ENCODE measurements at places on chromosomes 7 and 10.

- DNase-seq = no peak
Measured at GRCh38 chr7:124032369-124033094, at the start of gene TMEM229A. Gene TMEM229A (minus strand): TSS chr7:124033067. CDS start chr7:124033003, 64 bp downstream.

- DNase-seq = no peak
Measured at GRCh38 chr7:147523056-147523455, 1067.5 kb upstream of the C7orf33 start.

- no peak for DNase-seq
Measured at GRCh38 chr10:126551202-126551601, 119.3 kb downstream of the C10orf90 start.

DNA sequence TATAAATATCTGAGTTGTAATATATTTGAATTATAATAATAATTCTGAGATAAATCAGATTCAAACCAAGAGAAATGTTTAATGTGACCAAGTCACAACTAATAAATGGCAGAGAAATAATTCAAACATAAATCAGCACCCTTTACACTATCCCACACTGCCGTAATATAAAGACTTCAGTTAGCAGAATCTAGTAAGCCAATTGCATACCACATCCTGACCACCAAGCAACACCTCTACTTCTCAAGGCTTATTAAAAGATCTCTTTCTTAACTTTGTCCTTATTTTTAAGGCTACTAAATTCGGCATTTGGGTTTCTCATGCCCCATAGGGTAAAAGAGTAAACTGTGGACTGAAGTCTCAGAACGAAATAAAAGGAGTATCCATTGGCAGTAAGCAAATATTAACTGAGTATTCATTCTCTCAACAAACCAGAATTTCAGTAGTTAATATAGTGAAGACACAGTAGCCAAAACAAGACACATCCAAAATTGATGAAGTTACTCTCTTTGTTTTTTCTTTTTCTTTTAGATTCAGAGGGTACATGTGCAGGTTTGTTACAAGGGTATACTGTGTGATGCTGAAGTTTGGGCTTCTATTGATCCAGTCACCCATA, 14.8 kb downstream of the ACBD5 start:
- no peak for DNase-seq

DNA sequence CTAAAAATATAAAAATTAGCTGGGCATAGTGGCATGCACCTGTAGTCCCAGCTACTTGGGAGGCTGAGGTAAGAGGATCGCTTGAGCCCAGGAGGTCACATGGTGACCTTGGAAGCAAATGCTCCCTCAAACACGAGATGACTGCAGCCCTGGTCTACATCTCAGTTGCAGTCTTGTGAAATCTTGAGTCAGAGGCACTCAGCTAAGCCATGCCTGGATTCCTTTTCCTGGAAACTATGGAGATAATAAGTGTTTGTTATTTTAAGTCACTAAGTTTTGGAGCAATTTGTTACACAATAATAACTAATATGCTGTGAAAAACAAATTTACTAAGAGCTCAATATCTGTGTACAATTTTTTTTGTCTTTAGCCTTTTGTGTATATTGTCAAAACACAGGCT, 284.3 kb upstream of the KAT6B start:
- DNase-seq = no peak

- DNase-seq = no peak
Measured at GRCh38 chr10:12387561-12388210, 38.3 kb downstream of the CAMK1D start.

GRCh38 chr10:26863351-26864076, 2.8 kb upstream of the ABI1 start:
- no peak for DNase-seq

DNA sequence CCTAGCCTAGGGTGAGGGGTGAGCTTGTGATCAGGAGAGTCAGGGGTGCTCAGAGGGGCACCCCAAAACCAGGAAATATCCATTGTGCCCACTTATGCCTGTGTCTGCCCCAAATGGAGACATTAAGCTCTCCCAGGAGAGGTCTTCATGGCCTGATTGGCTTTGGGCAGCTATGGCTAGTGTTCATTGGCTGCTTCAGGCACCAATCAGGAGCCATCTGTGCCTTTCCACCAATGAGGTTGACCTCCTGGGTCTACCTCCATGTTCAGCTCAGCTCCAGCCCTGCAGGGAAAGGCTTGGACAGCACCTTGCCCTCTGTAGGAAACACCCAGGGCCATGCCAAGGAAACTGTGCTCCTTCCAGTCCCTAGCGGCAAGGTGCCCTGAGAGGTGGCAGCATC, 23.9 kb upstream of the HSPB1 start:
- no peak for DNase-seq

DNA sequence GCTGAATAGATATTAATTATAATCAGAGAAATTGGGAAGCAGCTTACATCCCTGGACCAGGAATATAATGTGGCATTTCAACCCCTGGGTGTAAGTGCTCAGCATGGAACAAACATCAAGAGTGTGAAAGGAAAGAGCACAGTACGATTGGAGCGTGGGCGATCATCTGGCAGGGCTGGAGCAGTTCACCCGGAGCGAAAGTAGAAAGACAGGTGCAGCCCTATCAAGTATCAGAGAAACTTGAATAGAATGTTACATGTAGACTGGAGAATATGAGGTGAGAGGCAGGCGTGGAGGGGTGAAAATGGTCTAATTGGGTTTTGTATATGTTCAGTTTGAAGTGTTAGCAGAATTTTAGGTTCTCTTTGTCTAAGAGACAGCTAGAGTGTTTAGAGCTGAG, 303.0 kb downstream of the MDFIC start:
- DNase-seq = no peak

DNA sequence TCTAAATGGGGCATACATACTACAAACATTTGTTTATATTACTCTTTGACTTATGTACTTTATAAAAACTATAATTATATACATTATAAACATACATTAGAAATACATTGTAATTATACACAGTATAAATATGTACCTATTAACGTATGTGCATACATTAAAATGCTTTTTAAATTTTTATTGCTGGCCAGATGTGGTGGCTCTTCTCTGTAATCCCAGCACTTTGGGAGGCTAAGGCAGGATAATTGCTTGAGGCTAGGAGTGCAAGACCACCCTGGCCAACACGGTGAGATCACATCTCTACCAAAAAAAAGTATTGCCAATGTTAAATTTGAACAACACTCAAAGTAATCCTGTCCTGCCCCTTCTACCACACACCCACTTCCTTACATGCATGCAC, 1037.0 kb downstream of the GRM8 start:
- DNase-seq = no peak

- DNase-seq = no peak
Measured at GRCh38 chr7:128841921-128842673, 11.9 kb downstream of the FLNC start.

DNA sequence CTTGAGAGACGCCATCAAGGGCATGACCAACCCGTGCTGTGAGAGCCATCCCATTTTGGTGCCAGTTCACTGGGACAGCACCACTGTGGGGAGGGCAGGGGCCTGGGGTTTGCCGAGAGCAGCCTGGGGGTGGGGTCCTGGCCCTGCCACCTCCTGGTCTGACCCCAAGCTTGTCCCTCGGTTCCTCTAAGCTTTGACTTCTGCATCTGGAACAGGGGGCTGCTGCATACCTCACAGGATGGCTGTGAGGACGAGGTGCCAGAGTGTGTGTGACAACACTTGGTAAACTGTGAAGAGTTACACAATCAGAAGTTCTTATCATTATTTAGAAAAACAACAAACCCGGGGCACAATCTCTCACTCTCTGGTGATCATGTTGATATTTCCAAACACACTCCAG, 89.9 kb downstream of the CRTAC1 start:
- DNase-seq = no peak

- DNase-seq = no peak
Measured at GRCh38 chr7:143372070-143372469, 9.1 kb upstream of the ZYX start.

- DNase-seq = no peak
Measured at GRCh38 chr10:100122780-100123179, 41.1 kb upstream of the CPN1 start.

DNA sequence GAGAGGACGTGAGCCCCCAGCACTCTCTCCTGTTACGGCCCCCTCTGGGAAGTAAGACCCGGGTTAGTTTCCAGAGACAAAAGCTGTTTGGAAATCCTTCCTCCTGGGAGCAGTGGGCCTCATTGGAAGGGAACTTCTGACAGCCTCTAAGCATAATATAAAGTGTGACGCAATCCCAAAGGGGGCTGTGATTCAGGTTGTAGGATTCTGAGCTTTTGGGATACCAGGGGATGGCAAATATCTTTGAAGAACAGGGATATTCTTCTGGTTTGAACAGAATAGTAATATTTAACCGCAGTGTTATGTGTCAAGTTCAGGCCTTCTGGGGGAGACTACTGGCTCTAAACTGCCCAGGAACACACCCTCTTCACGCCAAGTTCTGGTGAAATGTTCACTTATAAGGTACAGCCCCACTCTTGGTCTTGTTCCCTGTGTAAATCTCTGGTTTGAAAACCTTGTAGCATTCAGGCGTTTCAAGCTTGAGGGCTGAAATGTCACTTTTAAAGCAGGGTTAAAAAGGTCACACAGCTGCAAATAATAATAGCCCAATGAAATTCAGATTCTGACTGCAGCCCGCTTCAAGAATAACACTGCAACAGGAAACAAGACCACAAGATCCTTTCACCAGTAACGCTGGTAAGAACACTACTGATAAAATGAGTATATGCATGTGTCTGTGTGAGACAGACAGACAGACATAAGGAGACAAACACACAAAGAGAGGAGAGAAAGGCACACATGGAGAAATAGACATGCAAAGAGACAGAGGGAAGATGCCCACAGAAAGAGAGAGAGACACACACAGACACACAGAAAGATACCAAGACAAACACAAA, 69.0 kb downstream of the CREB5 start:
- no peak for DNase-seq

- no peak for DNase-seq
Measured at GRCh38 chr10:44992070-44992731, 8.5 kb upstream of the ZNF22 start.

DNA sequence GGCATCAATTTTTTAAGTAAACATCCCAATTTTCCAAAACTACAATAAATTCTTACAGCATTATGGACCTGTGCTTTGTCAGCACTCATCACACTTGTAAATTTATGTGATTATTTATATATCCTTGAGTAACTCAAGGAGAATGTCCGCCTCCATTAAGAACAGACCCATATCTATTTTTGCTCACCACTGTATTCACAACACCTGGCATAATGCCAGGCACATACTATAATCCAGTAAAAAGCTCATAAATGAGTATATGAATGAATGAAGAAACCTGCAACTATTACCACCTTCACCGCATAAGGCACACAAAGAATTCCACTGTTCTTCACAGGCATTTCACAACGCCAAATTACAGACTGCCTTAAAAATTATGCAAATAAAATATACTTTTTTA, 46.9 kb downstream of the MINDY3 start:
- no peak for DNase-seq

GRCh38 chr7:51113560-51113959, 203.0 kb downstream of the COBL start:
- no peak for DNase-seq

DNA sequence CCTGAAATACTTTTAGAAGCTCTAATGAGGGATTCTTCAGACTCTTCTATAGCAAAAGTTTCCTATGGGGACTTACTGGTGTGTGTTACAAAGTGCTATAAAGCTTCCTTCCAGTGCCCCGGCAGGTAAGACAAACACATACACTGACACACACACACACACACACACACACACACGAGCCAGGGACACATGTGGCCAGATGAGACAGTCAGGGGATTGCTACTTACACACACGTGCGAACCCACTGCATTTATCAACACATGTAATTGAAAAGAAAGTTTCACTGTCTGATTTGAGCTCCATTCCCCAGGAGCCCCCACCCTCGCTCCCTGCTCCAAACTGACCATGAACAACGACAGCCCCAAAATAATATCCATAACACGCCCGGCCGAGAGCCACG, 119.8 kb downstream of the PRPF18 start:
- no peak for DNase-seq

DNA sequence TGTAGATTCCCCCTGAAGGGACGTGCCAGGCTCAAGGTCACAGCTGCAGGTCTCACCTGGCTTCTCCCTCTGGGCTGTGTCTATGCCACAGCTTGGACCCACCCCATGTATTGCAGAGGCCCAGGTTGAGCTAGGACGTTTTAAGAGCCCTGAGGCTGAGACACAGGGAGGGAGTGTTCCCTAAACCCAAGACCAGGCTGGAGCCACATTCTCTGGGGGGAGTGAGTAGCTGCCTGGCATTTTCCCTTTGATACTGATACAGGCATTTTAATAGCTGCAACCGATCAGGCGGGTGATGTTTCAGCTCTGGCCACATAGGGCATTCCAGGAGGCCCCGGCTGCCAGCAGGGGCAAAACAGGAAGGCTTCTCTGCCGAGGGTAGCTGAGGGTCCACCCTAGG, 13.4 kb downstream of the COL13A1 start:
- no peak for DNase-seq

DNA sequence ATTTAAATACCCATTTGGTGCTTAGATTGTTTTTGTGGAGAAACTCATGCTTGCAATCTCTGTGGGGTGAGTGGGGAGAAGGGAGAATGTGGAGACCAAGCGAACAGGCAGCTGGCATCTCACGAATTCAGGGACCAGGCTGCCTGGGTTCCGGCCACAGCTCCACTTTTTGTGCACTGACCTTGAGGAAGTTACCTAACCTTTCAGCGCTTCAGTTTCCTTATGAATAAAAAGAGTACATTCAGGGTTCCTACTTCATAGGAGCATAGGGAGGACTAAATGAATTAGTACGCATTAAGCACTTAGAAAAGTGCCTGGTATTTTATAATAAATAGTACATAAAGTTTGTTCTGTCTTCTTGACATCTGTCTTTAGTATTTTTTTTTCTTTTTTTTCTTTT, 72.5 kb downstream of the PRTFDC1 start:
- DNase-seq = no peak

- no peak for DNase-seq
Measured at GRCh38 chr7:114345494-114345893, 69.1 kb upstream of the FOXP2 start.

DNA sequence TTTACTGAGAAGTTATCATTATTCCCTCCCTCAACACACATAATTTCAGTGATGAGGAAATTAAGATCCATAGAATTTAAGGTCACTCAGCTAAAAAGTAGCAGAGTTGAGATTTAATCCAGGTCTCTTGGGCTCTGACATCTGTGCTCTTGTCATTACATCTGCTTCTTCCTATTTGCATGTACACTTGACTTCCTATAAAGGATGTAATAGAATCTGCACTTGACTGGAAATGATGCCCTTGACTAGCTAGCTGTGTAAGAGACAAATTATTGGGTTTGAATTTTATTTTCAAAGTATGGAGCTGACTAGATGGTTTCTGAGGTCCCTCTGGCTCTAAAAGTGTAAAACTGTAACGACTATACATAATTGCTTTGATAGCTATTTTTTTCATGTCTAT, 59.5 kb downstream of the AGK start:
- DNase-seq = no peak

GRCh38 chr10:132514821-132515520, 22.6 kb upstream of the INPP5A start:
- DNase-seq = no peak

DNA sequence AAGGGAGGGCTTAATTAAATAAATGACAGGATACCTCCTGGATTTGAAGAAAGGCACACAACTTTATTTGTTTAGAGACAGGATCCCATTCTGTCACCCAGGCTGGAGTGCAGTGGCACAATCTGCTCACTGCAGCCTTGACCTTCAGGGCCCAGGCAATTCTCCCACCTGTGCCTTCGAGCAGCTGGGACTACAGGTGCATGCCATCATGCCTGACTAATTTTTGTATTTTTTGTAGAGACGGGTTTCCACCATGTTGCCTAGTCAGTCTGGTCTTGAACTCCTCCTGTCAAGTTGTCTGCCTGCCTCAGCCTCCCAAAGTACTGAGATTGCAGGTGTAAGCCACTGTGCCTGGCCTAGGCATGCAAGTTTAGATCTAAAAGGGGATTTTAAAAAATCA, 272.7 kb upstream of the MBL2 start:
- no peak for DNase-seq
